ENCODE measurements at places on chromosomes 16 and 17. TPM values are rescaled to one million over a fixed set of nuclear protein-coding genes. Genes with fewer than 3 reads are reported as not detected.

KRTAP4-16 gene
- not detected for total RNA-seq

SULT1A4 gene
- 28.4 TPM for total RNA-seq

ZACN gene
- total RNA-seq = 0.28 TPM

CCDC40 gene
- total RNA-seq = 7.0 TPM

C1QL1 gene
- total RNA-seq = 15.9 TPM

TPSD1 gene
- total RNA-seq = not detected

G6PC1 gene
- not detected for total RNA-seq

CHAD gene
- not detected for total RNA-seq

MYH11 gene
- 0.09 TPM for total RNA-seq

ABCC11 gene
- total RNA-seq = 0.21 TPM
